ENCODE measurements at places on chromosomes 3 and 15.

DNA sequence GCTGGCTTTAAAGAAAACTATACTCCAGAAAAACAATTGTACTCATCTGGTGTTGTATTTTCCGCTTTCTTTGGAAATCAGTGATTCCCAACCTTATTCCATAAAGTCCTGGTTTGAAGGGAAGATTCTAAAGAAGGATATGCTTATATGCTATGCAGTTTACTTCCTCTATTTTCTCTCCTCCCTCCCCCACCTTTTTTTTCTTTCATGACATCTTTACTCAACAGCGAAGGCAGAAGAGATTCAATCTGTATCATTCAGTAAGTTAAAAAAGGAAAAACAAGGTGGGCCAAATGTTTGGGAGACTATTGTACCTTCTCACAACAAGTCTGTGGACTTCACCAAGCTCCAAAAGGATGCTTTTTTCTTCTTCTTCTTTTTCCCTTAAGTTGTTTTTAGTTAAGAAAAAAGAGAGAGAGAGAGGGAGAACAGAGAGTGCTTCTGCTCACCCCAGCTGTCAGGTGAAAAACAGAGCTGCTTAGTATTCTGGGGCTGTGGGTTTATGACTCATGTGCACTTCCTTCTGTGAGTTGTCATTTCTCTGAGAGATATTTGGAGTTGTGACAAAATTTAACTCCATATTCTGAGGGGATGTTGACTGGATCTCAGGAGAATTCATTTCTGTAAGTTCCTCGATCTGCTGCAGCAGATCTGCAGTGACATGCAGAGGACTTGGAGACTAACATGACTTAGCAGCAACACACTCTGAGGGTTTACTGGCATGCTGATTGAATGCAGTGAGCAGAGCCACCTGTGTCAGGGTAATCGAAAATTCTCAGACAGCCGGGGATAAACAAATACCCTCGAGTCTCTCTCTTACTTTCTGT is 70.7 kb downstream of the SSR3 start:
- no peak for DNase-seq

GRCh38 chr3:162764808-162765071 is 1268.1 kb downstream of the OTOL1 start:
- no peak for DNase-seq

DNA sequence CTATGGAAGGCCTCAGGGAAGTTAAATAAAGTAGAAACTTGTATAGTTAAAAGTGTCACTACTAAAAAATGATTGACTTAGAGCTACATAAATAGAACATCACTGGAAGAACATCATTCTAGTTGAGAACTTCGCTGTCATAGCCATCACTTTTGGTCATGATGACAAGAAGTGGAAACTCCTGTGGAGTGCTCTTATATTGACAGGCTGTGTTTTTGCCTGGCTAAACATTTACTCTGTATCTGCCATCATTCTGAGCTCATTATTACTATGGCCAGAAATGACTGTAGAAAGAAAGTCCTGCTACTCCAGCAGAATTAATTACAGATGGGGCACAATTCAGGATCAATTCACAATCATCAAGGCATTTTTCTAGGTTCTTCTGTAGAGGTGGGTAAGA is 165.1 kb upstream of the GOLIM4 start:
- no peak for DNase-seq

DNA sequence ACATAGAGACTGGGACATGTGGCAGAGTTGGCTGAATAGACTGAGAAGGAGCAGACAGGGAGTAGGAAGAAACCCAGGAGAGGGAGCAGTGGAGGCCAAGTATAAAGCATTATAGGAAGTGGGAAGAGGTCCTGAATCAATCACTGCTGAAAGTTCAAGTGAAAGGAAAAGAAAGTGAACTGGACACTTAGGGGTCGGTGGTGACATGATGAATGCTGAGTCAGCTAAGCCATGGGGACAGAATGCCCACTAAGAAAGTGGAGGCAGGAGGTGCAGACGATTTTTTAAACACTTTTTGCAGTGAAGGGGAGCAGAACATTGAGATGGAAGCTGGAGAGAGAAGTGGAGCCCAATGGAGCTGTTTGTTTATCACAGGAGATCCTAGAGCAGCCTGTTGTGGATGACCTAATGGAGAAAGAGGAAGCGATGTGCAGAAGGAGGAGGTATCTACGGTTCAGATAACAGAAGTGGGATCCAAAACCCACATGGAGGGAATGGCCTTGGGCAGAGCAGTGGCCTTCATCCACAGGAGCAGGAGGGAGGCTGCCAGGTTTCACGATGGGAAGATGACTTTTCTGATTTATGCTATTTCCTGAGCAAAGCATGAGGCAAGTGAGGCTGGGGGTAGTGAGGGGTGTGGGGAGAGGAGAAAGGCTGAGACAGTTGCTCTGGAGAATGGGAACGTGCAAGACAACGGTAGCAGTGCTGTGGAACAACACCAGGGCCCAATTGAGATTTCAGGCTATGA is 208.2 kb downstream of the RPLP1 start:
- DNase-seq, result no peak

DNA sequence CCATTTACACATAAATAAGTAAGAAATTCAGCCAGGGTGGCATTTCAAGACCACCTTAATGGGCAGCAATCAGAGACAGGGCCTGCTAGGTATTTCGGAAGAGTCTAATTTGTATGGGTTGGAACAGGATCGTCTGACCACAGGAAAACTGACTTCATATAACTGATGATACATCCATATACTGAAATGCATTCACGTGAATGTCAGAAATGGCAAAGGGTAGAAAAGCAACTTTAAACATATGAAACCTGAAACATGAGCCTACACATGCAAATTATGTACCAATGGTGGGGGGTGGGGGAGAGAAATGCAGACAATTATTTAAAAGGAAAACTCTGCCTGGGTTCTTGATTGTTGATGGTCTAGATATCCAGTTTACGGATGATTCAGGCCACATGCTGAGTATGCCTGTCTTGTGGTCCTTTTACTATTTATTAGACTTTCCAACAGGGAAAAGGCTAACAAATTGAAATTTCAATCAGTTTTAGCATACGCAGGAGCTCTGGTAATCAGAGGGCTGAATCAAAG is 582.2 kb downstream of the FOXP1 start:
- DNase-seq, result no peak

- DNase-seq, result no peak
Observed at GRCh38 chr15:82150645-82151044, 104.8 kb upstream of the MEX3B start.

- DNase-seq, result no peak
Observed at GRCh38 chr3:149610351-149611105, 47.3 kb downstream of the WWTR1 start.

- DNase-seq, result no peak
Observed at GRCh38 chr15:78004222-78004727, 73.2 kb downstream of the TBC1D2B start.

All from left kidney (tissue), 8 donors.